ENCODE measurements at places on chromosomes 6 and 20. TPM values are rescaled to one million over a fixed set of nuclear protein-coding genes. Genes with fewer than 3 reads are reported as not detected.

GRCh38 chr20:59835448-59836395 lies 97.7 kb downstream of the SYCP2 start:
- DNase-seq, result no peak

DNA sequence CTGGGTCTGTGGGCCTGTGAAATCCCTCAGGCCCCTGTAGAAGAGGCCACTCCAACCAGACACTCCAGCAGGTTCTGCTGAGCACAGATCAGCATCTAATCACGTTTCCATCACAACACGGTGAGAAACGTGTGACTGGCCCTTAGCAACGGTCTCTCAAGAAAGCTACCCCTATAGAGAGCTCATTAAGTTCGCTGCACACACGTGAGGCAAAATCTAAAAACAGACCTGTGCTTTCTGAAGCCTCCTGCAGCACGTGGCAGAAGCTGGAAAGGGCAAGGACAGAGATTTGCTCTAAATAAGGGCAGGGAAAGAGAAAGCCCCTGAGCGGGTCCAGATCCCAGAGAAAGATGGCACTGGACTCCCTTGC lies 56.5 kb downstream of the GPR6 start:
- DNase-seq, result no peak

DNA sequence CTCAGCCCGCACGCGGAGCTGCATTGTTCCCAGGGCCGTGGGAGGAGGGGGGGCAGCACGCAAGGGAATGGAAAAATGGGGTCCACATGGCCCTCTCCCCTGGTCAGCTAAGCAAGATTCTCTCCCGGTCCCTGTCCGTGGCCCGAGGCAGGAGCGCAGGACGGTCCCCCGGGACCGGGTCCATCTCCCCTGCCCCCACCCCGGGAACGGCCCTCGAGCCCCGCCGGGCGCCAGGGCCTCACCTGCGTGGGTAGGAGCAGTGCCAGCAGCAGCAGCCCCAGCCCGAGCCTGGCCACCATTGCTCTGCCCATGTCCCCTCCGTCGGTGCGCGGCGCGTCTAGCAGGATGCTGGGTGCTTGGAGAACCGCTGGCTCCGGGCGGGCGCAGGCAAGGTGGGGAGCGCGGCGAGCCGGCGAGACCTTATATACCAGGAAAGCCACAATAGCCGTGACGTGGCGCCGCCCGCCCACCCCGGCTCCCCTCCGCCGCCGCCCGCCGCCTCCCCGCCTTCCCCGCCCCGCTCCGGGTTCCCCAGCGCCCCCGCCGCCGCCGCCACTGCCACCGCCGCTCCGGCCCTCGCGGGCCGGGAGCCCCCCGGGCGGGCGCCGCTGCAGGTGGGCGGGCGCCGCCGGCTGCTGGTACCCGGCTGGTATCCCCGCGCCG lies at the start of gene CD24:
CD24 (minus strand) TSS at position 394 of the 663 bp plus-strand sequence; CDS start at position 311, 83 bp downstream.
- no peak for DNase-seq

DNA sequence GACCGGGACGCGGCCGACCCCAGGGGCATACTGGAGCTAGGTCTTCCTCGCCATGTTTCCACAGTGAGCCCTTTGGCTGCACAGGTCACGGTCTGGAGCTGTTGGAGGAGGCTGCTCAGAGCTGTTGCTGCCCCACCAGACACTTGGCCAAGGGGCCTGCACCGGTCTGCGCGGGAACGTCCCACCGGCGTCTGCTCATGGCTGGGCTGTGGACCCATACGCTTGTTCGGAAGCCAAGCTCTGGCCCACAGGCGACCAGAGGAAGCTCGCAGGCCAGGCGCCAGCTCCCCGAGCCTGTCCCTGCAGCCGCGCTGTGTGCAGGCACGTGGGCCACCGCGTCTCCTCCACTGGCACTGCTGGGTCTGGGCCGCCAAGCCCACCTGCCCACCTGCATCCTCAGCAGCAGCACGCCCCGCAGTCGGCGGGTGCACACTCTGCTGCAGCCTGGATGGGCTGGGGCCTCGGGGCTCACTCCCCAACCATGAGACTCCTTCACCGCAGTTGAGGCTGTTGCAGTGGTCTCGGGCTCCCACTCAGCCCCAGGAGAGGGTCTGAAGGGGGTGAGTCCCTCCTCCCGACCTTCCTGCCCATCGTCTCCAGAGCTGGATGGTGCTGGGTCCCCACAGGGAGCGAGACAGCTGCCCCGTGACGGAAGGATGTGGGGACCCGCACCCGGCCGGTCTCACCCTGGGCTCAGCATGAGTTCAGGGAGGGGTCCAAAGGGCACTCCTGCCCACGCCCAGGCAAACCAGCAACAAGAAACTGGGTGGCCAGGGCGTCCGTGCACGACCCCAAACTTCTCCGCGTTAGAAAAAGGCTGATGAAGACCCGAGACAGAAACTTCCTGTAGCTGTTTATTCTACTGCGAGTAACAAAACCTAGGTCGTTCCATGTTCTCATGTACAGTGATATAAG lies 15.5 kb upstream of the TCFL5 start:
- DNase-seq, result peak; percentile 66

- DNase-seq, result no peak
These were observed 99.3 kb downstream of the RPP40 start for GRCh38 chr6:4904461-4905025.

PDE7B gene
- 48.0 TPM for total RNA-seq

DNA sequence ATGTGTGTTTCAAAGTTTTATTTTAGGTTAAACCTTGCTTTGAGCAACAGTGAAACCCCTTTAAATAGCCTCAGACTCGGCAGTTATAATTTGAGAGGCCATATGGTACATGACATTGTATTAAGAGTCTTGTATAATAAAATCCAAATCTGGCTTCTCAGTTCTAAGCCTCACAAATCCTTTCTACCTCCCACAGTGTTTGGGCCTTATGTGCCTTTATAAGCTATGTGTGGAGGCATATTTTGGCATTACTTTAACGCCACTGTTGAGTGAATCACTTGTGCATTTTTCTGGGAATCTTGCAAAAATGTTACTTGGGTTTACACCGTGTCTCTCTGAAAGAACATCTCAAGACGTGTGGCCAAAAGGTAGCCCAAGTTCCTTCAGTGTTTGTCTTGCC lies 152.4 kb downstream of the COL9A1 start:
- DNase-seq, result no peak

MUCL3 gene
- total RNA-seq, result not detected

TULP1 gene
- total RNA-seq, result not detected

- no peak for DNase-seq
These were observed 20.3 kb downstream of the MBOAT1 start for GRCh38 chr6:20191992-20192391.

- DNase-seq, result no peak
These were observed 44.2 kb upstream of the TMEM217 start for GRCh38 chr6:37302086-37302686.

PPIL1 gene
- 35.1 TPM for total RNA-seq

GRCh38 chr6:25389471-25389870 lies 110.3 kb downstream of the CARMIL1 start:
- peak; percentile 47 for DNase-seq

GRCh38 chr6:54037277-54037779 lies 73.9 kb upstream of the MLIP start:
- DNase-seq, result no peak

DNA sequence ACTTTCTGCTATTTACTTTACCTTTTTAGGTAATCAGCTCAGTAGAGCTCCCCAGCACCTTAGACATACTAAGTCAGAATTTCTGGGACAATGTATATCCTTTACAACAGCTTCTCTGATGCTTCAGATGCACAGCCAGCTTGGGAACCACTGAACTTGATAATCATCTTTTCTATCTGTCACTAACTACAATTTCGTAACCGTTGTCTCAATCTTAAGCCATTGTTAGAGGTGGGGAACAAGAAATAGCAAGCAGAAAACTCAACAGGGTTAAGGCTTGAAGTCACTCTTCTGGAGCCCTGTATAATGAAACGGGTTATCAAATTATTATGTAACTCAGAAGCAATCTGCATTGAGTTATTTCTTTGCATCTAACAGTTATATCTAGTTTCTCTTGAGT lies 47.1 kb downstream of the CD109 start:
- no peak for DNase-seq

All from pulmonary artery endothelial cell (primary cell).